ENCODE measurements at places on chromosomes 1 and 21. TPM values are rescaled to one million over a fixed set of nuclear protein-coding genes. Genes with fewer than 3 reads are reported as not detected.

Gene EXO1
- total RNA-seq = 0.25 TPM

Gene MROH9
- not detected for total RNA-seq

Gene OXCT2
- total RNA-seq = not detected

Gene GNAT2
- total RNA-seq = not detected

Gene YOD1
- 17.9 TPM for total RNA-seq

Gene IPO13
- 7.4 TPM for total RNA-seq

Gene CTXND2
- not detected for total RNA-seq

Gene LAMB3
- total RNA-seq = 0.25 TPM

Gene C1QB
- not detected for total RNA-seq

Gene ICOSLG
- 22.9 TPM for total RNA-seq

Gene SPRR2A
- total RNA-seq = not detected

Gene HUNK
- not detected for total RNA-seq

Gene AADACL3
- total RNA-seq = not detected

Gene OR14K1
- not detected for total RNA-seq

Gene WNT9A
- not detected for total RNA-seq
